ENCODE measurements at places on chromosomes 2 and 18.

- no peak for DNase-seq
These were observed 2.0 kb downstream of the BCL2 start for GRCh38 chr18:63317556-63317946.

DNA sequence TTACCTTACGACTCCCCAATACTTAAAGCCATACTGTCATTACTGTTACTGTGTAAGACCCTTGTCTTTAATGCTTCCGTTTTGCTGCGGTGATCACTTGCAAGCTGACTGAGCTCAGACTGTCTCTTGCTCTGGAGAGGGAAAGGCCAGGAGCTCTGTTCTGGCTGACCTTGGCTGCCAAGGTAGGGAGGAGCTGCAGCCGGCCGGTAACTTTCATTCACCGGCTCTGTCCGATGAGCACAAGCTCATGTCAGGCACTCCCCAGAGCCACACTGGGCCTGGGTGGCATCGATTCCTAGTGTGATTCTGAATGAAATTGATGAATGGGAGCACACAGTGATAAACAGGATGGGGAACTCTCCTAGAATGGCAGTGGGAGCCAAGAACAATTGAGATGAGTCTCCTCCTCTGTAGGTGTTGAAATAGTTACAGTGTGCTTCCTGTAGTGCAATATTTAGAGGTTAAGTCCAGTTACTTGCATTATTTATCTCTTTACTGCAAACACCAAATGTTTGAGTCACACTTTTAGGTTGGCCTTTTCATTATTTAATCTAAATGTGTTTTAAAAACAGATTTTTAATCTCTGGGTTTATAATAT, 100.9 kb downstream of the ATP9B start:
- DNase-seq, result no peak

DNA sequence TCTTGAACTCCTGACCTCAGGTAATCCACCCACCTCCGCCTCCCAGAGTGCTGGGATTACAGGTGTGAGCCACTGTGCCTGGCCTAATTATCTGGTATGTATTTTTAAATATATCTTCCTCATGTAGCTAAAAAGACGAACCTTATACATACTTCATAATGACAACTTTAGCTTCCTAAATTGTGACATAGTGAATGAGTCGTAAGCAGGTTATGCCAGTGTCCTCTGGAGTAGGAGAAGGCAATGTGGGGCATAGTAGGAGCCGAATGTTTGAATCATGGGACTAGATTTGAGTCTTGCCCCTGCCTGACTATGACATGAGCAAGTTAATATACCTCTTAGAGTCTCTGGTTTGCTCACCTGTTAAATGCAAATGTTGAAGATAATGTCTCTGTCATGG, 95.8 kb upstream of the FOSL2 start:
- no peak for DNase-seq

DNA sequence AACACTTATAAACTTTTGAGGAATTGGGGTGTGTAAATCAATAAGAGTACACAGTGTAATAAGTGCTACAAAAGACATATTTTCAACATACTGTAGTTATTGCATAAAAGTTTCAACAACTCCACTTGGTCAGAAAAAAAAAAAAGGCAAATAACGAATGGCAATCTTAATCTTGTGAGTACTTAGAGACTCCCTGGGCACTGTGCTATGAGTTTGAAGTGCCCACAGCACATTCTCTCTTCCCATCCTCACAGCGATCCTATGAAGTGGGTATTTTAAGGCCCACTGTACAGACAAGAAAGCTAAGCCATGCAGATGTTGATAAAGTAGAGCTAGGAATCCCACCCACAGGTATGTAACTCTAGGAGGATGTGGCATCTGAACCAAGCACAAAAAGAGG, 112.3 kb downstream of the STK39 start:
- DNase-seq, result no peak

DNA sequence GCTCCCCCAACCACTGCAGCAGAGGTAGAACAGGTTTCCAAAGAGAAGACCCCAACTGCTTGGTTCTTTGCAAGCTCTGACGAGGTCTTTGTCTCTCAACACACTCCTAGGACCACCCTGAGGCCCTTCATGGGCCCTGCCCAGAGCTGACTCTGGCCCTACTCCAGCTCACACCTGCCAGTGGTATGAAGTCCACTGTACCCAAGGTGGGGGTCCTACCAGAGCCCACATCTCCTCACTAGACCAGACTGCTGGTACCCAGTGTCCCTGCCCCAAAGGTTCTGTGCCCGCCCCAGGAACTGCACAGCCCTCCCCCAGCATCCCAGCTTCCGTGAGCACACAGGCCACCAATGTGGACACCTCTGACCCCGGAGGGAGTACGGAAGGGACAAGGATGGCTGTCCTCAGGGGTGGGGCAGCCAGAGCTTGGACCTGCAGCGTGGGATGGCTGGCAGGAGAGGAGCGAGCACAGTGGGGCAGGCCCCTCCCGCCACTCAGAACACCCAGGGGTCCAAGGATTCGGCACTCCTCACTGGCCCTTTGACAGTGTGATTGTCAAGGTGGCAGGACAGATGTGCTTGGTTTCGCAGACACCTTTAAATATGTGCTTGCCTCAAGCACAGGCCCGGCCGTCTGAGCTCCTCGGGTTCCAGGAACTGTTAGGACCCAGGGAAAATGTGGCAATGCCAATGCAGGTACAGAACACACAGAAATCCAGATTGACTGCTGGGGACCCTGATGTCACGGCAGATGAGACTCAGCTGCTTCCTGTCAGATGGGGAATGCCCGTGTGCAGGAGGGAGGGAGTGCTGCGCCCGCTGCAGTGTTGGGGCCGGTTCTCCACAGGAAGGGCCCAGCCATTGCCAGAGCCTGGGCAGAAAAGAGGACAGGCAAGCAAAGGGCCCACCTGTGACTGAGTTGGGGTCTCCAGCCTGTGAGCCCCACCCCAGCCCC, 51.2 kb downstream of the MTERF4 start:
- DNase-seq, result no peak

DNA sequence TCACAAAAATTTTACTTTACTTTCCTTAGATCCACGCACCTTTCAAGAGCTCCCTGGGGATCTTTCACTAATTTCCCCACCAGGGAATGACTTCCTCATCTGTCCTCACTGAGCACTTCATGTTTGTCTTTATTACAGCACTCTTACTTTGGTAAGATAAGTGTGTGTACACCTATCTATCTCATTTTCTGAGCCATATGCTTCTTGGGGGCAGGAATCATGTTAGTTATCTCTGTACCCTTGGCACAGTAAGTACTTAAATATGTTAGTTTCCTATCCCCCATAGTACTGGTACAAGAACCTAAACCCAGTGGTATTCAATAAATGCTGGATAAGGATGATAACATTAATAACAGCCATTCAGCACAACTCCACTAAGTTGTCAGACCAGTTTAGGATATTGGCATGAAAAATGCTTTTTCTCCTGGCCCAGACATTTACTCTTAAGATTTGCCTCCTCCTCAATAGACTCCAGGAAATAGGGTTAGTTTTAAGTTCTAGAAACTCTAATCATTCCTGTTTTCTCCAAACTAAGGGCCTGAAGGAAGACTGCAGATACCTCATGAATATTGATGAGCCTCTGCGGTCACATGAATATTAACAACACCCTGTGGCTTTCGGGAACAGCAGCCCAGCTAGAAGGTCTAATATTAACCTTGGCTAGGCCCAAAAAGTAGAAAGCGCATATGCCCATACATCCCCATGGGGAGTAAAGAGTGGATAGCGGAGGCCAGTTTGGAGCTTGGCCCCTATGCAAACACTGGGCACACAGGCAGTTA, 38.2 kb downstream of the NHEJ1 start:
- no peak for DNase-seq

- peak; percentile 94 for DNase-seq
These were observed at the start of gene ST8SIA5 for GRCh38 chr18:46756559-46757201. Gene ST8SIA5, minus strand, starts transcription at chr18:46757053. Its CDS starts 545 bp downstream, at chr18:46756508.

- no peak for DNase-seq
These were observed 48.9 kb downstream of the CHST9 start for GRCh38 chr18:27136208-27136535.

DNA sequence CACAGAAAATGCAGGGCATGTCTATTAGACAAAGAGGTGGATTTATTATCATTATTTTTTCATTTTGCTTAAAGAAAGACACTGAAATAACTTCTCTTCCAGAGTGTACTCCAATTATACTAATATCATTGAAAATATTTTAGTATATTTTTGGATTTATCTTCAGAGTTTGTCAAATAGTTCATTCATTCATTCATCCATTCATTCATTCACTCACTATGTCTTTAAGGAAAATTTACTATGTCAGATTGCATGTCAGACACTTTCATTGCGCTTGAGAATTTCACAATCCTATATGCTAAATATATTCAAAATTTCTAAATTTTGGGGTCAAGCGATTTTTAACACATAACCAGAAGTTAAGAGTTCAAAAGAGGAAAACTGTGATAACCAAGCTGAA, 479.1 kb downstream of the ZEB2 start:
- no peak for DNase-seq

DNA sequence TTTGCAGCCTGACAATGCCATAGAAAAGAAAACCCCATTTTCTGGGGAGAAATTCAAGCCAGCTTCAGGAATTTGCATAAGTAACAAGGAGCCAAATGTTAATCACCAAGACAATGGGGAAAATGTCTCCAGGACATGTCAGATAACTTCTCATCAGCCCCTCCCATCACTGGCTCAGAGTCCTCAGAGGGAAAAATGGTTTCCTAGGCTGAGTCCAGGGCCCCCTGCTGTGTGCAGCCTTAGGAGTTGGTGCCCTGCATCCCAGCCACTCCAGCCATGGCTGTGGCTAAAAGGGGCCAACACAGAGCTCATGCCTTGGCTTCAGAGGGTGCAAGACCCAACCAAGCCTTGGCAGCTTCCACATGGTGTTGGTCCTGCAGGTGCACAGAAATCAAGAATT, 63.7 kb upstream of the FANCL start:
- DNase-seq, result no peak

Measured in COR-L47 (cell line).